SIG-M5 (cell line): ENCODE measurements at places on chromosomes 2 and 18.

DNA sequence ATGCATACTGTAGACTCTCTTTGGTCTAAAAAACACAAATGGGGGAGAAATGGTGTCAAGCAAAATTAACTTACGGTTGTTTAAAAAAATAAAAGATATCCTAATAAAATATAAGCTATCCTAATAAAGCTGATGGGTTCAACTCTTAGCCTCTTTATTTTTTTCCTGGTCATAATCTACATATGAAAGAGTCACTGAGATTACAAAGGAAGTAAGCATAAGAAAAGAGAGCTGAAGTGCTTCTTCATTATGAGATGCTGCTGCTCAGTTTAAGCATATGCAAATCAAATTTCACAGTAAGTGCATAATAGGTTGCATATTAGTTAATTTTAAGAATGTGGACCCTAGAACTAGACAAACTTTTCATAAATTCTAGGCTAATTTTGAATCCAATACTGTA lies 59.9 kb upstream of the DNER start:
- no peak for DNase-seq

- no peak for DNase-seq
Measured at GRCh38 chr2:133266926-133267590, 301.2 kb downstream of the NCKAP5 start.

DNA sequence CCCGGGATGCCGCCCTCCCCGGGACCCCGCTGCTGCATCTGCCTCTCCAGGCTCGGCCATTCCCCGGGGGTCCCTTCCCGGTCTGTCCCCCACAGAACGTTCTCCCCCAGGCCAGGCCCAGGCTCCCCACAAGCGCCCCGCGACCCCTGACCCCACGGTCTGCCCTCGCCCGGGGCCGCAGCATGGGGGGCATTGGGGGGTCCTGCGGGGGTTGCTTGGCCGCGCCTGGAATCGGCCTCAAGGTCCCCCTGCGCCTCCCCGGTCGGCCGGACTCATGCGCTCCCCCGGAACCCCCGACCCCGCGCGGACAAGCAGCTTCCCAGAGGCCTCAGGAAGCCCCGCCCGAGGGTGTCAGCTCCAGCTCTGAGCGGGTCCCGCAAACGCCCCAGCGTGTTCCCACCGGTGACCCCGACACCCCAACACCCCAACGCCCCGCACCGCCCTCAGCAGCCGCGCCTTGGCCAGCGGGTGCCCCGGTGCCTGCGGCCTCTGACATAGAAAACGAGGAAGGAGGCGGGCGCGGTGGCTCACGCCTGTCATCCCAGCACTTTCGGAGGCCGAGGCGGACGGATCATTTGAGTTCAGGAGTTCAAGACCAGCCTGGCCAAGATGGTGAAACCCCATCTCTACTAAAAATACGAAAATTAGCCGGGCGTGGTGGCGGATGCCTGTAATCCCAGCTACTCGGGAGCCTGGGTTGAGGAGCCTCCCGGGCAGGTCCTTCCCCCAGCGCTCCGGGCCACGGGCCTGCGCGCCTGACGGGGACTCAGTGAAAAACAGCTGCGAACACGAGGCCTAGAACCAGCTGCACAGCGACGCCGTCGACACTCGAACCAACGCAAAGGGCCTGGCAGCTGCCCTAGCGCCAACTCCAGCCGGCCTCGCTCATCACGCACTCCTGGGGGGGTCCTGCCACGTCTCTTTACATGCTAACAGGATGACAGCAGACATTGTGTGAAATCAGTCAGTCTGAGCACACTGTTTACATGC lies 61.8 kb upstream of the CTDP1 start:
- no peak for DNase-seq

DNA sequence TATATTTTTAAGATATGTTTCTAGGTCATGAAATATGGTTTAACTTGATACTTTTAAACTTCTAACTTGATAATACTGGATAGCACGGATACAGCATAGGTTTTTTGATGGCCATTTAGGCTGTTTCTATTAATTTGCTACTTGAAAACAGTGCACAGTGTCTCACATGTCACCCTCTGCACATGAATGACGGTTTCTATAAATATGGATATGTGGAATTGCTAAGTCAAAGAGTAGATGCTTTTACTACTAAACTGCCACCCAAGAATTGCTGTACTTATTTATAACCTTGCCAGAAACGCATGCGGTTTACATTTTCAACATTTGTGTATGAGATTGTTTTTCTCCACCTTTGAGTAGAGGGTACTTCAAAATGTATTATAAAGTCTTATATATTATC lies 174.6 kb upstream of the LYPD1 start:
- no peak for DNase-seq

- no peak for DNase-seq
Measured at GRCh38 chr2:106130251-106130998, 63.7 kb downstream of the UXS1 start.

GRCh38 chr2:48531141-48531648 lies 1.2 kb downstream of the STON1 start:
- no peak for DNase-seq

GRCh38 chr2:220226546-220226945 lies 599.1 kb downstream of the SLC4A3 start:
- DNase-seq = no peak

DNA sequence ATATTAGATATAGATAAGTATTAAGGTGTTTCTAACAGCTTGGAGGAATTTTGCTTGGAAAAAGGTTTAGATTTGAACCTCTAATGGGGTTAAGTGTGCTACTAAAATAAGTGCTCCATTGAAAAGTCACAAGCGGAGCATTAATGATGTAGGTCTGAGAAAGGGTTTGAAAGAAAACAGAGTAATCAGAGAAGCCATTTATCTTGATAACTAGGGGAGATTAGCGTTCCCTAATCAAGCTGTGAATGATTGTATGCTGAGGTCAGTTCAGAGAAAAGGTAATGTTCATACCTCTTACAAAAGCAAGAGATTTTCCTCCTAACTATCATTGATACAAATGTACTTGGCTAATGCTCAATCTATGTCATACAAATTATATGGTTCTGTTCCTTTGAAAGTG lies 1.5 kb downstream of the ARHGAP25 start:
- DNase-seq = no peak

- no peak for DNase-seq
Measured at GRCh38 chr2:231612109-231612455, 19.4 kb downstream of the TEX44 start.

- no peak for DNase-seq
Measured at GRCh38 chr2:230060672-230061293, 7.9 kb downstream of the SLC16A14 start.

DNA sequence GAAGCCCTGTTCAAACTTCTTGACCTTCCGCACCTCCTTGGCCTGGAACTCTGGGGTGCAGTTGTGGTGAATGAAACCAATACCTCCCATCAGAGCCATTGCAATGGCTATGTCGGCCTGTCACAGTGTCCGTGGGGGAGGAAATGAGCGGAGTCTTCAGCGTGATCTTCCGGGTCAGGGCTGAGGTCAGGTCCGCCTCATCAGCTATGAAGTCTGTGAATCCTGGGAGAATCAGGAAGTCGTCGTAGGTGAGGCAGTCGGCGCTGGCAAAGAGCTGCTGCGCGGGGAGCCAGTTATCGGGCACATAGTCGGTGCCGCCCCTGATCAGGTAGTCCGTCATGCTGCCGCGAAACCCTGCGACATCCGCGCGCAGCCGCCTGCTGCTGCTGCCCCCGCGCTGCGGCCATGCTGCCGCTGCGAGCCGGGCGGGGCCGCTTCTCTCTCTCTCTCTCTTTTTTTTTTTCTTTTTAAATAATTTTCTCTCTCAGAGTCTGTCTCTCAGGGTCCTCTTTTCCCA lies 154.1 kb upstream of the ZSWIM2 start:
- no peak for DNase-seq

DNA sequence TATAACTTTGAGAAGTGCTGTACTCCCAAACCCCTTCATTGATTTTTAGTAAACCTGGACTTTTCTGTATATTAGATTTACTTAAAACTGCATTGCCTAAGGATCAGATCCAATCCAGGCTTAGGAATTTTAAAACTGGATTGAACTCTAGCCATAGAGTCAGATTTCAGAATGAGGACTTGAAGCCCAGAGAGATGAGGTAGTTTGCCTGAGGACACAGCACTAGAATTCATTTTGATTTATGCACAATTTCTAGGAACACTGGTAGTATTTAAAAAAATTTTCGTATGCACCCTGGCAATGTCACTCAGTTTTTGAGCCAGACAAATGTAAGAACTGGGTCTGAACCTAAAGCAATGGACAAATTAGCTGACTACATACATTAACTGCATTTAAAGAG lies 144.9 kb downstream of the KCTD1 start:
- DNase-seq = no peak

- no peak for DNase-seq
Measured at GRCh38 chr2:39787950-39788349, 8.9 kb upstream of the THUMPD2 start.

GRCh38 chr2:182055993-182056392 lies 70.3 kb downstream of the PPP1R1C start:
- DNase-seq = no peak

DNA sequence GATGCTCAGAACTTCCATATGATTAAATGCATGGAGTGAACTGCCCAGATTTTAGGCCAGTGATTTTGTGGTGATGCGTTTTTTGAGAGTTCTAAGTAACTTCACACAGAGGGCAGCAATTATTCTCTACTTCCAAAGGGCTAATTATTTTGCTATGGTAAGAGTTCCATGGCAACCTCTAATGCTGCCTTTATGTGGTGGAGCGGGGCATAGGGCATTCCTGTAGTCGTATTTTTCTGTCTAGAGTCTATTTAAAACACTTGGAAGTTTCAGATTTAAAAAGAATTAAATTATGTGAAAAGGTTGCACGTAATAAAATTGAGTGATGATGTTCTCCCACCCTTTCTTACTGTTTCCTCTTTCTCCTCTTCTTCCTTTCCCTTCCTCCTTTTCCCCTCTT lies 63.9 kb upstream of the EML6 start:
- no peak for DNase-seq

DNA sequence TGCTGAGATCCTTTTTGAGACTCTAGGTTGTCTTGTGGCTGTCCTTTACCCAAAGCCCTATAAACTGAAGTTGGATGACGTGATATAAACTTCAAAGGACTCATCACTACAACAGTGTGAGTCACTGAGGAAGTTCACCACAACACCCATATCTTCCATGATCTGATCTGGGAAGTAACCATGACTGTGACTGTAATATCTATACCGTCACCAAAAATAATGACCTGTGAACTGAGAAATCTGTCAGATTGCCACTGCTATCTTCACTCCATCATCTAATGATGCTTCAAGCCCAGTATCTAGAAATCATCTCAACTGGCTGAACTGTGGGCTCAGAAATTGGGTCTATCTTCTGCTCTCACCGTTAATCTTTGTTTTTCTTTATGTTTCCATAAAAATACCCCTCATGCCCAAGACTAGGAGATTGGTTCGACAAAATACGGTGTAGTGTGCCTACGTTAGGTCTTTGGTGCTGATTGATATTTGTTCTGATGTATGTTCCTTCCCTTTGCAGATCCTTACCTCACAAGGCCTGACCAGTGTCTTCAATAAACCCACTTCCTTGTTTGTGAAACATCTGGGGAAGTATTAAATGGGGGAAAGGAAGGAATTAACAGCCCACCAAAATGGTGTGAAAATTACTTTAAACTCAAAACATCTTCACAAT lies 78.2 kb downstream of the MYL12B start:
- no peak for DNase-seq

- DNase-seq = no peak
Measured at GRCh38 chr2:95734976-95735890, 143.4 kb downstream of the TRIM43 start.

- DNase-seq = no peak
Measured at GRCh38 chr2:58633613-58634365, 392.7 kb upstream of the FANCL start.

- no peak for DNase-seq
Measured at GRCh38 chr2:127763776-127764175, 47.2 kb downstream of the WDR33 start.

- DNase-seq = no peak
Measured at GRCh38 chr2:147782141-147782930, 62.5 kb upstream of the ACVR2A start.

- no peak for DNase-seq
Measured at GRCh38 chr2:206824993-206825392, 59.6 kb downstream of the FASTKD2 start.

- no peak for DNase-seq
Measured at GRCh38 chr2:189298038-189298437, 118.5 kb upstream of the COL5A2 start.

DNA sequence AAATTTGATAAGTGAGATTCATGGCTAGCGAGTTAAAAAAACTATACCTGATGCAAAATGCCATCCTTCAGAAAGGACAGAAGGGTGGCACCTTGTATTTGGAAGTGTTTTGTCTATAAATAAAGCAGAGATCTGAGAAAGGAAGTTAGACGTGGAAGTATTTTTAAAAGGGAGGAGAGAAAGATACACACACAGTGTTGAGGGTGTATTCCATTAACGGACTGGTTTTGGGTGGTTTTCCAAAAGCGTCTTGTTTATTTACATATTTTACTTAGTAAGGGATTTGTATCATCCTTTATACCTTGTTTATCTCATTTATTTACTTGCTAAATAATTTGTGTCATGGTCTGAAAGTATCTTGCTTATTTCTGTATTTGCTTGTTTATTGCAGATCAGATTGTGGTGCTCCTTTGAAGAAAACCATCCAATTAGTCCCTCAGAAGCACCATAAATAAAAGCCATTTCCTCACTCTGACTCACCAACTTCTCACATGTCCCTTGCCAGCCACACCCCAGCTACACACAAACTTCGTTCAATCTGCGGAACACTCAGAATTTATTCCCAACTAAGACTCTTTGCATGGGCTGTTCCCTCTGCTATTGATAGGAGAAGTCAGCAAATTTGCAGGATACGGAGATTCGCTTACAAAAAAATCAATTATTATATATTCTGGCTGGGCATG lies 90.8 kb downstream of the FAM124B start:
- no peak for DNase-seq

- DNase-seq = no peak
Measured at GRCh38 chr2:71736986-71737385, 283.6 kb downstream of the DYSF start.

GRCh38 chr18:74430806-74431571 lies 26.1 kb downstream of the DIPK1C start:
- no peak for DNase-seq

DNA sequence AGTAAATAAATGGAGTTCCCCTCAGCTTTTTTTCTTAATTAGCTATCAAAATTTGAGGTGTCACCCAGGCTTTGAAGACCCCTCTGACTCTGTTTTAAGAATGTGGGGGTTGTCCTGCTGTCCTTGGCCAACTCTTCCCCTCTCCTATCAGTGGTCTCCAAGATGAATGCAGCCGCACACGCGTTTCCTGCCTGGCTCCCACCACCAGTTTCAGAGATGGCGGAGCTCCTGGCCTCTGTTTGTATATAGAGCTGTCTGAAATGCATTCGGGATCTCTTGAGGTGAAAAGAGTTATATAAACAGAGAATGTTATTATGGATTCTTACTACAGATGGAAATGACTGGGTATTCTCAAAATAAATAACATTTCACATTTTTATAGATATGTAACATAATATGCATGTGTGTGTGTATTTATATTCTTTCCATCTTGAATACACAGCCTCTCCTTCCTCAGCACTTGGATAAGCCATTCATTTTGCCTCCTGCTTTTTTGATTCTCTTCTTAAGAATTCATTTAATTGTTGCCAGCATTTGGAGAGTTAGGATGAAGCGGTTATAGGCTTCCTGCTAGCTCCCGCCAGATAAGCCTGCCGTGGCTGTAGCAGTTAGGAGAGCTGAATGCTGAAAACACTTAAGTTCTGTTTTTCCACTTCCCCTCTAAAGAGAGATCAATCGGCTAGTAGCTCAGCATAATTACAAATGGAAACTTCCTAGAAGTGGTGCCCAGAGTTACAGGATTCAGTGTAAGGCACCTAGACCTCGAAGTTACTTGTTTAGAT lies 659.3 kb upstream of the FANCL start:
- no peak for DNase-seq

- no peak for DNase-seq
Measured at GRCh38 chr2:232321156-232321816, 57.3 kb upstream of the ALPP start.
